DMS79 treated with DMSO at 0.1 percent for 48 hours (cell line): ENCODE measurements at places on chromosomes 16 and 17.

GRCh38 chr17:38658741-38659345 lies 15.9 kb downstream of the EPOP start:
- peak; percentile 33 for DNase-seq

GRCh38 chr17:80318166-80318565 lies 57.5 kb downstream of the RNF213 start:
- no peak for DNase-seq

- no peak for DNase-seq
These were observed 814 bp upstream of the KDM6B start for GRCh38 chr17:7833011-7833794.

DNA sequence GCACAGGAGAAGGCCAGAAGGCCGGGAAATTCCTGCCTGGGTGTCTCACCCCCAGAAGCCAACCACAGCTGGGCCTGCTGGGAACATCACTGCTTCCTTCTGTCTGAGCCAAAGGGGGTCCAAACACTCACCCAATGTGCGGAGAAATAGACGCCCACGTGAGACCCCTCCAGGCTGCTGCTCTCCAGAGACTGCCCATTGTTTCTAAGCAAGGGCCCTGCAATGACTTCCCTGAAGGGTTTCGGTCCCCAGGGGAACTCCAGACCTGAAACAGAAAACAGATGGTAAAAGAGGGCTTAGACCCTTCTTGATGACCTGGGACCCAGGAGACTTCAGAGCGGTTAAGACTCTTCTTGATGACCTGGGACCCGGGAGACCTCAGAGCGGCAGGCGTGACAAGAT lies 41.3 kb downstream of the MRM3 start:
- DNase-seq, result no peak

DNA sequence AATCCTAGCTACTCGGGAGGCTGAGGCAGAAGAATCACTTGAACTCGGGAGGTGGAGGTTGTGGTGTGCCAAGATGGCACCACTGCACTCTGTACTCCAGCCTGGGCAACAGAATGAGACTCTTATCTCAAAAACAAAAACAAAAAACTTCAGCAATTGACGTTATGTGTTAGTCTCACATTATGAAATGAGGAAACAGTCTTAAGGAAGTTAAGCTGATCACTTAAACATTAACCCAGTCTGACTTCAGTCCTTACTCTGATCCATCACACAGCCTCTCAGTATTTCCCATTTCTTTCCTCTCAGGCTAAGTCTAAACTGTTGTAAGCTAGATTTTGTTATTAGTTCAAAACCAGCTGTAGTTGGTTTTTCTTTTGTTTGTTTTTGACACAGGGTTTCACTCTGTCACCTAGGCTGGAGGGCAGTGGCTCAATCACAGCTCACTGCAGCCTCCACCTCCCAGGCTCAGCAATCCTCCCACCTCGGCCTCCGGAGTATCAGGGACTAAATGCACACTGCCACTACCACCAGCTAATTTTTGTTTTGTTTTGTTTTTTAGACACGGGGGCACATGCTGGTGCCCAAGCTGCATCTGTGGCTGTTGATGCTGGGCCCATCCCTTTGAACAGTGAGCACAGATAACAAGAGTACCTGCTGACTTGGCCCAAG lies 6.3 kb downstream of the JPT1 start:
- no peak for DNase-seq

DNA sequence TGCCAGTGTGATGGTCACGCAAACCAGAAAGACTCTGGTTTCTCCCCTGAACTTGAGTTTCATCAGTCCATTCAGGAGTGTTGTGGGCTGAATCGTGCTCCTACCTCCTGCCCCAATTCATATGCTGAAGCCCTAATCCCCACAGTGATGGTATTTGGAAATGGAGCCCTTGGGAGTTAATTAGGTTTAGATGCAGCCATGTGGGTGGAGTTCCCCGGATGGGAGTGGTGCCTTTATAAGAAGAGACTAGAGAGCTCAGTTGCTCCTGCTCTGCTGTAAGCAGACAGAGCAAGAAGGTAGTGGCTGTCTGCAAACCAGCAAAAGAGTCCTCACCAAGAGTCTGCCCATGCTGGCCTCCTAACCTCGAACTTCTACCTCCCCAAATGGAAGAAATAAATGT lies 160.3 kb upstream of the DYNLRB2 start:
- no peak for DNase-seq

DNA sequence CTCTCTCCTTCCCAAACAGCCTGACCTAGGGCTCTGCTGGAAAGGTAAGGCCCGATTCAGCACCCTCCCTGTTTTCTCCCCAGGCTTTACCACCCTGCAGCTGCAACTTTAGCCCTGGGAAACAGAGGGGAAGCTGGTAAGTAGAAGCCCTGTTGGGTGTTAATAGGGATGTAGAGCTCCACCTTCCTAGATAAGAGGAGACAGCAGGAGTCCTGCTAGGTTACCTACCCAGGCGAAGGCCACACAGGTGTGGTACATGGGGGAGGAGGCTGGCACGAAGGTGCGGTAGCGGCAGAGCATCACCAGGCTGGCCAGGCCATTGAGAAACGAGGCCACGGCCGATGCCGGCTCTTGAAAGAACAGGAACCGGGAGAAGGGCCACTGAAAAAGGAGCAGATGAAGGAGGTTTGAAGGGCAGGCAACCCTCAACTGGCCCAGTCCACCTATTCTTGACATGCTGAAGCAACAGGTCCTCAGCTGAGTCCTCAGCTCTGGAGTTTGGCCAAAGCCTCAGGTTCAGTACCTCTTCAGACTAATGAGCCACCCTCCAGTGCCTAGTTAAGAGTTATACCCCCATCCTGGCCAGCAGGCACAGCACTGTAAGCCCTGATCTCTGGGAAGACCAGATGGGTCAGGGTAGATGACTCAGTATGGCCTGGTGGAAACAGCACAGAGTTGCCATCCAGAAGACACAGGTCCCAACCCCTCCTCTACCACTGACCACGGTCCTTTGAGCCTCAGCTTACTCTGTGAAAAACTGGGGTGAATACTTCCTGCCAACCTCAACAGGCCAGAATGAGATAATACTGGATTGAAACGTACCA lies 3.3 kb downstream of the PGAP3 start:
- DNase-seq, result no peak

DNA sequence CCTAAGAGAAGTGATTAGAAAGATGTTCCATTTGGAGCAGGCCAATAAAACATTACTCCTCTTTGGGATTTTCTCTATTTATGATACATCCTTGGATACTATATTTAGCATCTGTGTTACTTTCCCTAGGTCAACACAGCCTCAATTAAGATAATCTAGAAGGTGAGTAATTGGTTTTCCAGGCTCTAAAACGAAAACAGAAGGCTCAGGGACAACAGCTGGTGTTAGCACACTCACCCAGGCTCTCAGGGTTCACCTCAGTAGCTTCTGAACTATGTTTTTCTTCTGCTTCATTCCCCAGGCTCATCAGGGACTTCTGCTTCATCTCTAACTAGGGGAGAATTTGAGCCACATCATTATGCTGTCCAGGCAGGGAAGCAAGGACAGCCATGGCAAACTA lies 76.6 kb downstream of the ZZEF1 start:
- DNase-seq, result no peak

- DNase-seq, result no peak
These were observed 49.2 kb downstream of the RBFOX3 start for GRCh38 chr17:79561486-79562133.
